ENCODE measurements at places on chromosomes 2 and 18.

DNA sequence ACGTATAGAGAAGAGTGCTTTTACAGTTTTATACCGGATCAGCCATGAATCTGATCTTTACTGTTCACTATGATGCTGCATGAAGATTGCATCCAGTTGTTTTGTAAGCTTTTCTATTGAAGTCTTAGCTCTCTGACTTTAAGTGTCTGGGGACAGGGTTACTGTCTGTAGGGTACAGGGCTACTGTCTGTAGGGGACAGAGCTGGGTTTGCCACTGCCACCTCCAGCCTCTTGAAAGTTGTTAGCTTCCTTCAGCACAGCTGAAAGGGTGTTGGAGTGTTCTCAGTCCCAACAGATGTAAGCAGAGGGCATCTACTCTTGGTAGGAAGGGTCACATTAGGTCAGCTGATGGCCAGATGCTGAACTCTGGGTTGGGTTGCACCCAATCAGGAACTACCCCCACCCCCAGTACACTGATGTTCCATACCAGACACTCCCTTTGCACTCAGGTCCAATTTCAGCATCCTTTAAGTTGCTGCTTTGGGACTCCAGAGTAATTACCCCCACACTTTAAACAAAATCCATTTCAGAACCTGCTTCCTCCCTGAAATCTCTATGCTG, 58.0 kb downstream of the MYL12B start:
- DNase-seq, result no peak

GRCh38 chr2:11397513-11397912, 53.1 kb upstream of the ROCK2 start:
- DNase-seq, result no peak

DNA sequence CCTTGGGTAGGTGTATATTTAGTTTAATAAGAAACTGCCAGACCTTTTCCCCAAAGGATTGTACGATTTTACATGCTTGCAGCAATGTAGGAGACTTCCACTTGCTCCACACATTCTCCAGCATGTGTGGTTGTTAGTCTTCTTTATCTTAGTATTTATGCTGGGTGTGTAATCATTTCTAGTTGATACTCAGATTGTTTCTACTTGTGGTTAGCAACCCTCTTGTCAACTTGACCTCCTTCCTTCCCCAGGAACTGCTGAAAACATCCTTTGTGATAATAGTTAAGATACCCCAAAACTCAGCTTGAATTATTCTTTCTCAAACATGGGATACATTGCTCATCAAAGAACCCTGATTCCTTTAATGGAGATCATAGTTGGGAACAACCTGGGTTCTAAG, 37.2 kb upstream of the CYBRD1 start:
- DNase-seq, result no peak

DNA sequence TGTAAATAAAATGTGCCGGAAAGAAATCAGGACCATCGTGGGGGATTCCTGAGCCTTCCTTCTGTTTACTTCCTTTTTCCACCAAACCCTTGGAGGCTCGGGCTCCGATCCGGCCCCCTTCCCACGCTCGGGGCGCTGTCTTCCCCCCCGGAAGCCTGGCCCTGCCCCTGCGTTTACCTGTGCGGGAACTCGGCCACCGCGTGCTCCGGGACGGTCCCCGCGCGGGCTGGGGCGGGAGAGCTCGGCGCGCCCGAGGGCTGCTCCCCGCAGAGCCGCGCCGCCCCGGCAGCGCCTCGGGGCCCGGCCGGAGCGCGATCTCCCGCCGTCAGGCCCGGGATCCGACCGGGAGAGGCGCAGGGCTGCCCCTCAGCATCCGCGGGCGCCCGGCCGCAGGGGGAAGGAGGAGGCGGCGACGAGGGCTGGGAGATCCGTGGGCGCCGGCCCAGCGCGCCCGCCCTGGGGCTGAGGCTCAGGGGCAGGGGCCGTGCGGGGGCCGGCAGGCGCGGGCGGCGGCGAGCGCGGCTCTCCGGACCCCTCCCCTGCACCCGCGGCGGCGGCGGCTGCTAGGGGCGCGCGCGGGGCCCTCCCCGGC, 435 bp downstream of the ADCY3 start:
- DNase-seq, result no peak

DNA sequence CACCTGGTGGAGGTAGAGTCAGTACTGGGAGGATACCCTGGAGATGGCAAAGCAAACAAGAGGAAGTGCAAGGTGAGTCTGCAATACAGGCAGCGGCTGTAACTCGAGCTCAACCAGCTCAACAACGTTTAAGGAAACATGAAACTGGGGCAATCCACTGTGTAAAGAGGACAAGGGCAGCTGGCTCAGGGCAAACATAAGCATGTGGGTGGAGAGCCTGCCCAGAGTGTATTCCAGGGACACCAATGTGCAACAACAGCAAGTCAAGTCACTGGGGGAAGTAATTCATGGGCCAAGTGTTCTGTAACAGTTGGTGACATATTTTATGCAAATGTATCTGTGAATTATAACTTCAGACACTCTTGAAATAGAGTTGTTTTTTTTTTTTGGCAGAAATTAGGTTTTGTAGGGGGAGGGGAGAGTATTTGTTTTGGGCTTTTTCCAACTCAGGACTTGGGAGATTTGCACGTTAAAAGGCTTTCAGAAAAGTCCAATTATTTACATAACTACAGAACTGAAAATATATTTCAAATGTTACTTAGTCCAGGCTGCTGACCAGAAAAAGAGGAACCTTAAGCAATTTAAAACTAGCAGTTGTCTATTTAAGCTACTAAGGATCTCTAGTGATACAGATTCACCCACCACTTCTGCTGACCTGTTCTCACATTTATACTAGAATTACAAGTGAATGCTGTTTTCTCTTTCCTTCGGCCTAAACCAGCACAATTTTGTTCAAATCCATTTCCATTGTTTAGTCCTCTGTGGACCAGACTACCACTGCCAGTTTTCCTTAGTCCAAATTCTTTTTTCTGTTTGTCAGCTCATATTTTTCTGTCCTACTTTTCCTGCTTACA, 18.6 kb downstream of the NRXN1 start:
- DNase-seq, result no peak

DNA sequence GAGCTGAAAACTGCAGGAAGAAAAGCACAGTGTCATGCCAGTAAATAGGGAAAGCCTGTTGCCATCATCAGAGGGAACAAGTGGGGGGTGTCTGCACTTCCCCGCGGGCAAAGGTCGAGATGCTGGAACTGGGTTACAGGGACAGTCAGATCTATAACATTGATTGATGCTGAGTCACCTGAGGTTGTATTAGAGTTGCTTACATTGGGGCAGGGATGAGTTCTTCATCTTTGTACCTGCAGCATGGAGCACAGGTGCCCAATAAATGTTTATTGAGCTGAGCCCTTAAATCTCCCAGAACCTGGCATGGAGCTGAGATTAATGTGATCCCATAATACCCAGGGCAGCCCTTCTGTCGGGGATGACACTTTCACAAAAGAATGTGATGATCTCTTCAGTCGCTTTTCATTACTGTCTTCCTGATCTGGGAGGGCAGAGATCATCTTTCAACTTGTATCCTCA, 5.9 kb upstream of the RNF152 start:
- no peak for DNase-seq

GRCh38 chr18:9934274-9934673, 20.5 kb downstream of the VAPA start:
- no peak for DNase-seq

DNA sequence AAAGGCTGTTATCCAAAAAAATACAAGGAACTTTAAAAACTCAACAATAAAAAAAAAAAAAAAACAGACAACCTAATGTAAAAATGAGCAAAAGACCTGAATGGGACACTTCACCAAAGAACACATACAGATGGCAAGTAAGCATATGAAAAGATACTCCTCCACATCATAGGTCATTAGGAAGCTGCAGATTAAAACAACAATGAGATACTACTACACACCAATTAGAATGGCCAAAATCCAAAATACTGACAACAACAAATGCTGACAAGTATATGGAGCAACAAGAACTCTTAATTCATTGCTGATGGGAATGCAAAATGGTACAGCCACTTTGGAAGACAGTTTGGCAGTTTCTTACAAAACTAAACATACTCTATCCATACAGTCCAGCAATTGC, 84.2 kb downstream of the DYNC1I2 start:
- no peak for DNase-seq
